ENCODE measurements at places on chromosomes 7 and 10.
A peak's percentile ranks its signal among the peaks of the same experiment; 100 is the strongest.

DNA sequence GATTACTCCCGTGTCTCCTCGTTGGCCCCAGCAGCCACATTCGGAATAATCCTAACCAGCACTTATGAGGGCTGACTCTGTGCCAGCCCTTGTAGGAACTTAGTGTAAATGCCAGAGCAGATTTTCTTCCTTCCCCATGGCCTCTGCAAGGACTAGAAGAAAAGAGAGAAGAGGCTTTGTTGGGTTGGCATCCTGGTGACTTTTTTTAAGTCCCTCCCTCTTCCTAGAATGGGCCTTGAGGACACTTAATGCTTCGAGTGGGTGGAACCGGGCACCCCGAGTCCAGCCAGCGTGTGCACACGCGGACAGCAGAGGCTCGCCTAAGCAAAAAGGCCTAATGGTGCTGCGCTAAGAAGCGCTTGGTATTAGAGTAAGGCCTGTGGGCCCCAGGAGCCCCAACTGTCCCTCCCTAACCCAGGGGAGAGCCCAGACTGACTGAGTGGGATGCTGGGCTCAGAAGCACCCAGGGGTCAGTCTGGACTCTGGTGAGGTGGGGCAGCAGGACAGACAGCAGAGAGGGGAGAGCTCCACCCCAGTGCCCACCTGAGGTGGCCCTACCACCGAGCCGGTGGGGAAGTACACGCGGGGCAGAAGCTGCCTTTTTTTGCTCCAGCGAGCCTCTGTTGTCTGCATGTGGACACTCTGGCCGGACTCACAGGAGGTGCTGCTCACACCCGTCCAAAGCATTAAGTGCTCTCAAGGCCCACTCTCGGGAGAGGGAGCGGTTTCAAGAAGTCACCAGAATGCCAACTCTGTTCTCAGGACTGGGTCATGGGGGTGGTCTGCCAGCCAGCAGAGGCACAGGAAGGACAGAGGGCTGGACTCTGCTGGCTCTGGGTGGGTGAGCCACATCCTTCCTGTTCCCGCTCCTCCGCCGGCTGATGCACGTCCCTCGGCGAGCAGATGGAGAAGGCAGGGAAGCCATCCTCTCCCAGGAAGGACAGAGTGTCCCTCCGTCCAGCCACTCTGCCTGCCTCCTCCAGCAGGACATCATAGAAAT lies 12.5 kb downstream of the ITPRIP start:
- DNase-seq = peak; percentile 30

DNA sequence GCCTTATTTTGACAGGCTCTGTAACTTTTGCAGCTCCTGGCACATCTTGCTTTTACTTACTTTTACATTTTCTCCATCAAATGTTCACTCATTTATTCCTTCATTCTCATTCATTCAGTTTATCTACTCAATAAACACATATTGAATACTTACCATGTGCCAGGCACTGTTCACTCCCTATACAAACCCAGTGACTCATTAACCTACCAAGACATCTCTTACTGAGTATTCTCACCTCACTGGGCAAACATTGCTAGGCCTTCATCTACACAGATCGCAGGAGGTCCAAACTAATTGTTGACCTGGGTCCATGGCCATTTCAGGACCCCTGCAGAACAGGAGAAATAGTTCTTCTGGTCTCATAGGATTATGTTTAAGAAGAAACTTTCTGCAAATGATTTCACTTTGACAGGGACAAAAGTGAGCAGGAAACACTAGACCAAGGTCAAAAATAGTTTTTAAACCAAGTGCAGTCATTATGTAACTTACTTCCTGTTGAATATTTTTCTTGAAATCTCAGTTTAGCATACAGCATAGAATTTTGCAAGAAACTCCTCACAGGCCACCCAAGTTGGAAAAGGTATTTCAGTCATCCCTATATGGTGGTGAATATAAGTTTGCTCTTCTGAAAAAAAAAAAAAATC lies 17.6 kb downstream of the SLC26A4 start:
- DNase-seq = no peak

GRCh38 chr7:43583424-43584194 lies 701 bp downstream of the STK17A start:
- peak; percentile 35 for DNase-seq

DNA sequence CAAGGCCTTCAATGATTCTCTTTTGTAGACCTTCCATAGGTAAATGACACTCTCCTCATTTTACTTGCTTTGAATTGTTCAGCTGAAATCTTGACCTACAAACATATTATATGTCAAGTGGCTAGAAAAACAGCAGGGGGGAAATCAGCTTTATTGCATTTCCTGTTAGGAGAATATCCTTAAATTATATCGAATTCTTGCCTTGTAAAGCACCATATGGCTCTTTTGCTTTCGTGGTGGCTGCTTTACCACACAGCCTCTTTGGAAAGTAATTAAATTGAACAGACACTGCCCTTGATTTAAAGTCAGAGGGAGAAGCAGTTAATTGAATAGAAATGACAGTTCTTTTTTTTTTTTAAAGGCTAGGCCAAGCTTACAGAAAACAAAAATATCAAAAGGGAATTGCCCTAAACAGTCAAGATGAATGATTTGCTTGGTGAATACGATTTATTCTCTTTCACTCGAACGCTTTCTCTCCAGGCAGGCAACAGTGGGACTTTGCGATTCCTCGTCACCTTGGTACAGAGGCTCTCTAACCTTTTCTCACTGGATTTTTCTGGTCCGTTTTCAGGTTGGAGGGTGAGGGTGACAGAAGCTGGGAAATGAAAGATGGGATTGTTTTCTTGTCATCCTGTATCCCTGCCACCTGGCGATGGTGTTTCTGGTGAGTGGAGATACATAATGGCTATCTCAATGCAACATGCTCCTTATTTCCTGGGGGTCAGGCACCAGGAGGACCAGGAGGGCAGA lies 126.0 kb downstream of the GATA3 start:
- no peak for DNase-seq

- peak; percentile 45 for DNase-seq
Measured at GRCh38 chr7:156474241-156474743, 166.3 kb upstream of the RNF32 start.

DNA sequence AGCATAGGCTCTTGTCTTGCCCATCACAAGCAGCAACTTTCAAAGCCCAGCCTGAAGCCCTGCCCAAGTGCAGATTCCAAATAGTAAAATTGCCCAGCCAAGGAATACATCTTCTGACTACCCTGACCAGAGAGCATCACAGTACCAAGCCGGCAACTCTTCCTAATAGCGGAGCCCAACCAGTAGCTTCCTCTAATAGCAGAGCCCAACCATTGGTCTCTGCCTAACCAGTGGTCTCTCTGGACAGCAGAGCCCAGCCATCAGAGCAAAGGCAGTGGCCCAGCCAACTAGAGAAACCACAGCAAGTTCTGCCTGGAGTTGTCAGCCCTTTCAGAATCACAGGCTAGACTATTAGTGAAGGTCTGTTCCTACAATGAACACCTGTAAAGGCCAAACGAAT lies 285.6 kb downstream of the HGF start:
- peak; percentile 87 for DNase-seq

GRCh38 chr7:50355817-50356178 lies 51.3 kb downstream of the IKZF1 start:
- no peak for DNase-seq

DNA sequence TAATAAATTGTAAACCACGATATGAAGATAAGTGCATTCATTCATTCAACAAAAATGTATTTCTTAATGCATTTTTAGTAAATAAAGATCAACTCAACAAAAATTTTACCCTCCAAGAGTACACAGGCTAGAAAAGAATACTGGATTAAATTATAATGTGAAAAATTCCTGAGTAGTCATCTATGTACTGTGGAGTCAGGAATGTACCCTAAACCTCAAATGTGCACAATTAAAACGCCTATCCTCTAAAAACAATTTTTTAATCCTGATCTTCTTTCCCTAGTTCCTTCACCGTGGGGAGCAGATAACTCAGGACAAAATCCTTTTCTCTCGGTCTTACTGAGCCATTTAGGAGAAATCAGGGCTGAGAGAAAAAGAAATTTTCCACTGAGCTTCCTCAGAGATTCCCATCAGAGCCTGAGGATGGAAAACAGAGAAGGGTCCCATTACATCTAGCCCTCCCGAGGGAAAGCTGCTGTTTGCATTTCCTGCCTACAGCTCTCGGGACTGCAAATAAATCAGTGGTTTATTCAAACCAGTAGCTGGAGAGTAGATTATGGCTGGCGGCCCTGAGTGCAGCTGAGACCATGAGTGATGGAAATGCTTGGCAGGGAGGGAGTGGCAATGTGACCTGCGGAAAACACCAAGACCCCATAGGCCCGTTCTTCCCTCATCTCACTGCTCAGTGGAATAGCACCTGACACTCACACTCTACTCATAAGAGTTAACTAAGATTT lies 7.4 kb downstream of the TAS2R40 start:
- DNase-seq = no peak

DNA sequence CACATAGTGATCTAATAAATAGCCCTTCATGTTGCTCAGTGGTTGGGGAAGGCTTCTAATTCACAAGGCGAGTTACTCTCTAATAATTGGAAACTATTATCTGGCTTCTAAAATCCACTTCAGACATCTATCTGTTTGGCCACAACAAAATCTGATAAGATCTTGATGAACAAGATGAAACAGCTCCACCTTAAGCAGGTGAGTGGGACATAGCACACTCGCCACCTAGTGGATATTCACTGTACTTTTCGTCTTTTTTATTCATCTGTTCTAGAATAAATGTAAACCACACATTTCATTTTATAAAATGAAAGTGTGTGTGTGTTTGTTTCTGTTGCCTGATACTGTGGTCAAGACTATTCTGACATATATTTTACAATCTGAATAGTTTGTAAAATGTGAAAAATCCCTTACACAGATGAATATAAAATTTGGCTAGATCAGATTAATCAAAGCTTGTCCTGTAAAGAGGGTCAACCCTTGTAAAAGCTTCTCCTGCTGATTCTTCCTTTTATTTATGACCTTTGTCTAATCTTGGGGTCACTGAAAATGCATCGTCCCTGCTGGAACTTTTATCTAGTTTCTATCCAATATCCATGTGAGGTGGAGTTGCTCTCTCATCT lies 26.5 kb upstream of the CNTNAP2 start:
- DNase-seq = peak; percentile 30
